ENCODE measurements at places on chromosomes 11 and 22.

DNA sequence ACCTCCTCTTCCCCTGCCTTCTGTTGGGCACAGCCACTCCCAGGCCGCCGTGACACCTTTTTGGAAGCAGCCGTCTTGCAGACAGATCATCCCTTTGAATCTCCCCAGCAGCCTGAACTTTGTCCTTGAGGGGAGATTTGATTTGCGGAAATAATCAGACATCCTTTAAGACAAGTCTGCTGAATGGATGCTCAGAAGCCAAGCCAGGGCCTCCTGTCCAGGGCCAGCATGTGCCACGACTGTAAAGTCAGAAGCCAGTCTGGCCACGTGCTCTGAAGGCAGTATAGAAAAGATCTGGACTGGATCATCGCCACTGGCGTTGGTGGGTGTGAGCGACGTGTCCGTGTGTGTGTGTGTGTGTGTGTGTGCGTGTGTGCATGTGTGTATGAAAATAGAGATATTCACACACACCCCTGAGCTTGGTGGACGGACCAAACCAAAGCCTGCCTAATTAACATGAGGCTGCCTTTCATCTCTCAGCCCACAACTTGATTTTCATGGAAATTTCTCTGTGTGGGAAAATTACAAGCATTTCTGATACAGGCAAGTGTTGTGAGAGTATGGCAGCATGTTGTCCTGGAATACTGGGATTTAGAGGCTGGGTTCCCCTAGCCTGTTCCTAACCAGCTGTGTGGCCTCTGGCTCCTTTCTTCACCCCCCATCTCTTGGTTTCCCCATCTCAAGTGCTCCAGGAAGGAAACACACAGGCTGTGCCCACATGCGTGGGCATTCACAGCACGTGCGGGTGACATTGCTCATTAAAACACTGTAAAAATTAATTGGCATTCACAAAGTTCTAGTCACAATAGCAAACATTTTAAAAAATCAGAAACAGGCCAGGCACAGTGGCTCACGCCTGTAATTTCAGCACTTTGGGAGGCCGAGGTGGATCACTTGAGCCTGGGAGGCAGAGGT is 61.8 kb upstream of the WNT7B start:
- no peak for DNase-seq

DNA sequence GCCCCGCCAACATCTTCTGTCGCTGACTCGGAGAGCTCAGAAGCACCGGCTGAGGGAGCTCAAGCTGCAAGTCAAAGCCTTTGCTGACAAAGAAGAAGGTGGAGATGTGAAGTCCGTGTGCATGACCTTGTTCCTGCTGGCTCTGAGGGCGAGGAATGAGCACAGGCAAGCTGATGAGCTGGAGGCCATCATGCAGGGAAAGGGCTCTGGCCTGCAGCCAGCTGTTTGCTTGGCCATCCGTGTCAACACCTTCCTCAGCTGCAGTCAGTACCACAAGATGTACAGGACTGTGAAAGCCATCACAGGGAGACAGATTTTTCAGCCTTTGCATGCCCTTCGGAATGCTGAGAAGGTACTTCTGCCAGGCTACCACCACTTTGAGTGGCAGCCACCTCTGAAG is 6.7 kb downstream of the RAG1 start:
- DNase-seq, result no peak

DNA sequence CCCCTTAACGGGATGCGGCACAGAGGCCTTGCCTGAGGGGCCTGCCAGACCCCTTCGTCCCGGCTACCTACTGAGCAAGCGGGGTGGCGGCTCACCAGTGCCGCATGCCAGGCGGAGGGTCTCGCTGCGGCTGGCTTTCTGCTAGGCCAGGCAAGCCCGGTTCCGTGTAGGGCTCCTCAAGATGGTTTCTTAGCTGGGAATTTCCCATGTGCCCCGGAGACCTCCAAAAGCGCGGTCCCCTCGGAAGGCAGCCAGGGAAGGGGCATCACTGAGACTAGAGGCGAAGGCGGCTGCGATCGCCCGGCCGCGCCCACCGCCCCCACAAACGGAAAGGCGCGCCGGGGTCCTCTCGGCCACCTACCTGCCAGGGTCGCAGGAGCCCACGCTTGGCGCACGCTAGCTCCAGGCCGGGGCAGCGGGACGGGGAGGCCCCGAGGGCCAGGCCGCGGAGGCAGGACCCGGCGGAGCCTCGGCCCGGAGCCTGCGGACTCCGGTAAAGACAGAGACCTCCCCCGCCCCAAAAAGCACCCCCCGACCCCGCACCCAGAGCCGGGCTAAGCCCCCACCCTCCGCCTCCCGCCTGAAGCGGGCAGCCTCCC is 23.8 kb downstream of the MICAL3 start:
- no peak for DNase-seq

DNA sequence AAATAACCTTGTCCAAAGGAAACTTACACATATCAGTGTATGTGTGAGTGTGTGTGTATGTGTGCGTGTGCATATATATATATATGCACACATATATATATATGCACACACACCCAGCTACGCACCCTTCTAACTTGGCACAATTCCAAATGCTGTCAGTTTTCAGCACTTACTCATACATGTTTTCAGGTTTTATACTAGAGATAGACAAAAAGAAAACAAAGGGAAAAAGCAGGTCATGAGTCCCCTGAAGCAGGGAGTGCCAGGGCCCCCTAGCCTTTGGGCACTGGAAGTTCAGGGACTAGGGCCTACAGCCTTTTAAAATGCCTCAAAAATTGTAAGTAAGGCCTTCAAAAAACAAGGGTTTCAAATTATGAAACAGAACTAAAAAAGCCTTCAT is 265.4 kb downstream of the CADM1 start:
- no peak for DNase-seq

All from RWPE1 (cell line).